CD4-positive, CD25-positive, alpha-beta regulatory T cell (primary cell): ENCODE measurements at places on chromosomes 7 and 10. TPM values are rescaled to one million over a fixed set of nuclear protein-coding genes. Genes with fewer than 3 reads are reported as not detected.

The CYP2E1 gene
- 0.37 TPM for total RNA-seq

The SEC31B gene
- 73.3 TPM for total RNA-seq

The FXYD4 gene
- not detected for total RNA-seq

The VAX1 gene
- not detected for total RNA-seq

The ADAM22 gene
- total RNA-seq = 1.2 TPM

The SCART1 gene
- 5.6 TPM for total RNA-seq

The CPA2 gene
- not detected for total RNA-seq

The GPR15LG gene
- total RNA-seq = not detected

The TCF7L2 gene
- 1.8 TPM for total RNA-seq

The LIPF gene
- not detected for total RNA-seq

The IDI2 gene
- not detected for total RNA-seq

The TDRD1 gene
- not detected for total RNA-seq

The STAG3 gene
- 6.2 TPM for total RNA-seq

The MRLN gene
- total RNA-seq = not detected

The TMEM176B gene
- not detected for total RNA-seq

The CC2D2B gene
- total RNA-seq = 3.1 TPM

The SLC16A9 gene
- total RNA-seq = 0.42 TPM

The UTF1 gene
- not detected for total RNA-seq

The KCND2 gene
- total RNA-seq = not detected

The ADIRF gene
- not detected for total RNA-seq

The NACAD gene
- total RNA-seq = 0.07 TPM

The TMEM26 gene
- not detected for total RNA-seq

The MINDY4 gene
- total RNA-seq = 0.49 TPM

The TBX20 gene
- 1.5 TPM for total RNA-seq

The NKX1-2 gene
- total RNA-seq = not detected

The SLC26A5 gene
- not detected for total RNA-seq

The PRKG1 gene
- 0.30 TPM for total RNA-seq
